NCI-H69 (cell line): ENCODE measurements at places on chromosomes 13 and 19.

GRCh38 chr13:27638521-27638920 lies 16.8 kb downstream of the POLR1D start:
- peak; percentile 0 for DNase-seq

- DNase-seq, result no peak
These were observed 4.8 kb downstream of the CIB3 start for GRCh38 chr19:16168465-16169081.

- no peak for DNase-seq
These were observed 12.5 kb downstream of the INTS6 start for GRCh38 chr13:51440381-51440780.

DNA sequence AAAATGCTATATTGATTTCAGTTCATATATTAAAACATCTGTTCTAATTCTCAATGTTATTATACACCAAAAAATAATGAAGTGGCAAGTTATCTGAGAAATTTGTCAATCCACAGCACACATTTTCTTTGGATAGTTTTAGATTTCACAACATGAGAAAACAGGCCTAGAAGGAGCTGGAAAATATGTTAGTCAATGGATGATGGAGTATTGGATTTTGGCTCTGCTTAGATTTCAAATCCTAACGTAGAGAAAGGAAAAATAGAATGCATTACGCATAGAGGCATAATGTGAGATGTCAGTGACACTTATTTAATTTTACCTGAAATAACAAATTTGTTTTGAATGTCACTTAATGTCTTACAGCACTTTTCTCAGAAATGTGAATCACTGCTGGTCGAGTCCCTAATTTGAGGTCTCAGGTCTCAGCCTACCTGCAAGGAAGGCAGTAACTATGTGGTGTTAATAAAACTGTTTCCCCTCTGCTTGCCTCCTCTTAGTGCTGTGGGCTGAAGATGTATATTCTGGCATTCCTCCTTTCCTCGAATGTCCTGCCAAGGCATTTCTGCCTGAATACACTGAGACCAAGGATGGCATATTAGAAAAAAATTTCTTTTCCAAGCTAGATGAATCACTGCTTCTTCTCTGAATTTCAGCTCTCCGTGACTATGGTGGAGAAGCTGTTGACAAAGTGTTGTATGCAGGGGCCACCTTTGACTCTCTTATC lies 232.4 kb downstream of the POSTN start:
- DNase-seq, result no peak

DNA sequence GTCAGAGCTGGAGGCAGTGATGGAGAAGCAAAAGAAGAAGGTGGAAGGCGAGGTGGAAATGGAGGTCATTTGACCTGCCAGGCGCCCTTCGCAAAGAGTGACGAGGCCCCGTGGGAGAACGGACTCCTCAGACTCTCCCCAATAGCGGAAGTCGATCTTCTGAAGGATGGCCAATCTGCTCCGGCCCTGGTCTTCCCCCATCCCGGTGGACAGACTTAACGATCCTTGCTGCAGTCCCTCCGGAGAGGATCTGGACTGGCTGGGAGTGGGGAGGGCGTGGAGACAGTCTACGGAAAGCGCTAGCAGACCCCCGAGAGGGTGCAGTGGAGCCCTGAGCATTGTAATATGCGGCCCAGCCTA lies 11.9 kb downstream of the EPS8L1 start:
- no peak for DNase-seq
